ENCODE measurements at places on chromosomes 16 and 17. TPM values are rescaled to one million over a fixed set of nuclear protein-coding genes. Genes with fewer than 3 reads are reported as not detected.
A peak's percentile ranks its signal among the peaks of the same experiment; 100 is the strongest.

GRCh38 chr16:67116388-67117311 lies 6.9 kb downstream of the PHAF1 start:
- DNase-seq, result no peak
- H3K36me3 ChIP-seq, result peaks cover 21% of the 10 kb centered on the region
- H3K4me1 ChIP-seq, result peaks cover 3% of the 10 kb centered on the region
- H3K4me3 ChIP-seq, result no peak overlapping the region
- no peaks in the 10 kb centered on the region for H3K27me3 ChIP-seq

- H3K4me3 ChIP-seq, result no peak overlapping the region
- no peaks in the 10 kb centered on the region for H3K27me3 ChIP-seq
- no peak overlapping the region for H3K27ac ChIP-seq
- DNase-seq, result no peak
- no peaks in the 10 kb centered on the region for H3K36me3 ChIP-seq
Measured at GRCh38 chr16:13070268-13070667, 168.9 kb downstream of the SHISA9 start.

- no peaks in the 10 kb centered on the region for H3K36me3 ChIP-seq
- no peak overlapping the region for H3K27ac ChIP-seq
- no peaks in the 10 kb centered on the region for H3K4me1 ChIP-seq
- H3K27me3 ChIP-seq, result no peaks in the 10 kb centered on the region
- DNase-seq, result no peak
- no peak overlapping the region for H3K4me3 ChIP-seq
Measured at GRCh38 chr17:50834429-50835300, 721 bp upstream of the WFIKKN2 start.

DNA sequence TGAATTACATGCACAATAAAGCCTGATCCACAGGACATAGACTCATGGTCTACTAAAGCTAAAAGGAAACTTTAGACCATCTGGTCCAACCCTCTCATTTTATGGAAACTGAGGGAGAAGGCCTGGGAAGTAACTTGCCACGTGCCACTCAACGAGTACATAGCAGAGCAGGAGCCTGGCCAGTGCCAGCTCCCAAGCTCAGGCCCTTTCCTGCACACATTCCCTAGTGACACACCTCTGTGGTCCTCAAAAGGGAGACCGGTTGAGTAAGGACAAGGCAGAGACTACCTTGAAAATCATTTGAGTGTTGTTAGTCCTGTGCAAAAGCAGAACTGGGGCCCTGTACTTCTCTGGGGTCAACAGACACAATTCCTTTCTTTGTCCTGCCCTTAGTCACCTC lies 2.8 kb downstream of the CCL4L2 start:
- no peak overlapping the region for H3K4me3 ChIP-seq
- DNase-seq, result no peak
- H3K36me3 ChIP-seq, result no peaks in the 10 kb centered on the region
- peaks cover 14% of the 10 kb centered on the region for H3K27me3 ChIP-seq

GRCh38 chr16:53092284-53092683 lies 37.5 kb downstream of the CHD9 start:
- H3K27me3 ChIP-seq, result no peaks in the 10 kb centered on the region
- DNase-seq, result no peak
- peaks cover 84% of the 10 kb centered on the region for H3K4me1 ChIP-seq
- peak overlapping the region; percentile 80 for H3K27ac ChIP-seq

GRCh38 chr17:81400154-81400977 lies 5.1 kb downstream of the BAHCC1 start:
- no peaks in the 10 kb centered on the region for H3K36me3 ChIP-seq
- H3K27ac ChIP-seq, result peak overlapping the region; percentile 91
- H3K4me3 ChIP-seq, result peak overlapping the region; percentile 65
- peaks cover 93% of the 10 kb centered on the region for H3K4me1 ChIP-seq
- peaks cover 81% of the 10 kb centered on the region for H3K27me3 ChIP-seq

- no peaks in the 10 kb centered on the region for H3K27me3 ChIP-seq
- peak overlapping the region; percentile 3 for H3K4me3 ChIP-seq
- H3K27ac ChIP-seq, result peak overlapping the region; percentile 65
- H3K4me1 ChIP-seq, result peaks cover 18% of the 10 kb centered on the region
- no peaks in the 10 kb centered on the region for H3K36me3 ChIP-seq
- DNase-seq, result no peak
Measured at GRCh38 chr17:57810721-57811637, 38.9 kb downstream of the MRPS23 start.

GRCh38 chr16:69384974-69385373 lies 833 bp downstream of the TERF2 start:
- H3K27me3 ChIP-seq, result no peaks in the 10 kb centered on the region
- H3K36me3 ChIP-seq, result peaks cover 44% of the 10 kb centered on the region
- H3K4me3 ChIP-seq, result peak overlapping the region; percentile 66
- peak overlapping the region; percentile 93 for H3K27ac ChIP-seq
- peaks cover 44% of the 10 kb centered on the region for H3K4me1 ChIP-seq
- DNase-seq, result no peak

- H3K36me3 ChIP-seq, result no peaks in the 10 kb centered on the region
- H3K27me3 ChIP-seq, result no peaks in the 10 kb centered on the region
- H3K4me3 ChIP-seq, result no peak overlapping the region
- H3K27ac ChIP-seq, result peak overlapping the region; percentile 34
- DNase-seq, result no peak
Measured at GRCh38 chr17:21166595-21167210, 39.9 kb downstream of the DHRS7B start.

GRCh38 chr16:29663016-29663806 lies at the start of gene SPN:
Gene SPN, plus strand, starts transcription at chr16:29663247. Its CDS starts 482 bp downstream, at chr16:29663729.
- H3K27me3 ChIP-seq, result no peaks in the 10 kb centered on the region
- peak within 1 kb of the TSS; percentile 45 for H3K4me3 ChIP-seq
- no peaks in the 10 kb centered on the region for H3K36me3 ChIP-seq
- peaks cover 66% of the 10 kb centered on the region for H3K4me1 ChIP-seq

DNA sequence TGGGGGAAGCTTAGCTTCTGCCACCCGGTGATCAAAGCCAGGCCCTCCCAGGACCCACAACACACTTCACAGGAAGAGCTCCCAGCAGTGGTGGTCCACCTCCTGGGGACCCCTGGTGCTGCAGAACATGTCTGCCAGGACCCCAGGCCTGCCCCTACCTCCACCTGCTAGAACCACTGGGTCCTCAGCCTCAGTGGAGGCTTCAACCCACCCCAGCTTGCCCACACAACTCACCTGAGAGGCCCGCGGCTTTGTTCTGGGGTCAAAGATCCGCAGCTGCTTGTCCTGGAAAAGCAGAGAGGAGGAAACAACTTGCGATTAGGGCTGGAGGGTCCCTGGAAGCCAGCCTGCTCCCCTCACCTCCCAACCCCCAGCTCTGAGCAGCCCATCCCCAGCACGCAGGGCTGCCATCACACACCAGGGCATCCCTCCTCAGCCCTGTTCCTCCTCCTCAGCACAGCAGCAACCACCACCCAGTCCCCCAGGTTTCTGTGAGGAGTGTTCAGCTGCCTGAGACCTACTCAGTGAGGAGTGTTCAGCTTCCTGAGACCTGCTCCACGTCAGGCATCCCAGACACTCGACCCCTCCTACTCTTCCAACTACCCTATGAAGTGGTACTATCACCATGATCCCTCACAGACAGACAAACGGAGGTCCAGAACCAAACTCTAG lies 21.2 kb downstream of the CORO7 start:
- peaks cover 57% of the 10 kb centered on the region for H3K4me1 ChIP-seq
- H3K27ac ChIP-seq, result no peak overlapping the region
- peak; percentile 51 for DNase-seq
- peaks cover 47% of the 10 kb centered on the region for H3K36me3 ChIP-seq

DNA sequence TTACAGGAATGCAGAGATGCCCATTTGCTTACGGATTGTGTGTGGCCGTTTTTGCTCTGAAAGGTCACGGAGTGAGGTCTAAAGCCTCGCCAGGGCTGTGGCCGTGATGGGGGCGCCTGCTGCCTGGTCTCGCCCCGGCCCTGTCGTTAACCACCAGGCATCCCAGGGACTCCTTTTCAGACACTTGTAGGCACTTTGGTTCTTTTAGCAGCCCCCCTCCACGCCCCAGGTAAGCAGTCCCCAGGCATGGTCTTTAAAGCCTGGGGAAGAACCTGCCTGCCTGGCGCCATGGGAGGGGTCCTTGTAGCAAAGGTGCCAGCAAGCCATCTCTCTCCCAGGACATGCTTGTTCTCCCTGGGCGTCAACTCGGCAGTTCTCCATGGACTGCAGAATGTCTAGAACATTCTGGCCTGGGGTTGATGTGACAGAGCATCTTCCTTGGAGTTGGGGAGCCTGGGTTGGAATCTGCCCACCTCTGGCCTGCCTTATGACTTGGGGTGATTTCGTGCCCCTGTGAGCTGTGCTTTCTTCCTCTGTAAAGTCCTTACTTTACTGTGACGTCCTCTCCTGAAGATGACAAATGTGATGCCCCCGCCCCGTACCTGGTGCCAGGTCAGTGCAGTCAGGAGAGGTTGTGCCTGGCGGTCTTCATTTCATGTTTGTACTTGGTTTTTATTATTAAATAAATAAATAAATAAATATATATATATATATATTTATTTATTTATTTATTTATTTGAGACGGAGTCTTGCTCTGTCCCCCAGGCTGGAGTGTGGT lies 5.4 kb downstream of the KCTD5 start:
- peak; percentile 69 for DNase-seq
- H3K4me1 ChIP-seq, result peaks cover 15% of the 10 kb centered on the region
- no peaks in the 10 kb centered on the region for H3K27me3 ChIP-seq

The ATP6V0A1 gene
- total RNA-seq, result 126 TPM

The KRTAP3-1 gene
- total RNA-seq, result not detected

The GCGR gene
- 0.37 TPM for total RNA-seq

The ORC6 gene
- total RNA-seq, result 5.9 TPM

The GAS2L2 gene
- not detected for total RNA-seq

The PRM3 gene
- not detected for total RNA-seq

The ANKS4B gene
- total RNA-seq, result not detected

The GFER gene
- 23.3 TPM for total RNA-seq
